ENCODE measurements at places on chromosomes 2 and 18.

GRCh38 chr2:238793306-238793705, 54.6 kb upstream of the TWIST2 start:
- DNase-seq: no peak

GRCh38 chr2:28544405-28544921, 48.6 kb downstream of the PLB1 start:
- DNase-seq: no peak

DNA sequence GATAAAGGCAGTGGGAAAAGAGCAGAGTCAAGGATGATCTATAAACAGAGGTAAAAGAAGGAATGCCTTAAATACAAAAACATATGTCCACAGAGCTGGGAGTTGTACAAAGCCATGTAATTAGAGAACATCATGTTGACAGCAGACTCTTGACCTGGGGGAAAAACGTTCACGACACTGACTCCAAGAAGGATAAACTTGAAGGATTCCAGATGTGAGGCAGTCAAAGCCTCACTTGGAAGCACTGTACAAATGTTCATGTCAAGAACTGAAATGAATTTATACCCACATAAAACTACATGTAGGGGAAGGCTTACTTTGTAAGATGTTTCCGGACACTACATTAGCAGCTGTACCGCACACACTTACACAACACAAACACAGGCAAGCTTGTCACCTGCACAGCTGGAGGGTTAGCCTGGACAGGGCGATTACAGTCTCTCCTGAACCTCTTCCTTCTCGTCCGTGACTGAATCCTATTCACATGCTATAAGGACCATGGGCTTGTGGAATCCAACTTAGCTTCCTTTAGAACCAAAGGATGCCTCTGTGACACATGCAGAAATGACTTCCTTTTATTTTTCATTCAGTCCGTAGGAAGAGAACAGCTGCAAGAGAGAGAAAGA, 88.6 kb downstream of the SH3YL1 start:
- no peak for DNase-seq

- DNase-seq: no peak
These were observed 13.1 kb downstream of the CASP10 start for GRCh38 chr2:201196003-201196402.

DNA sequence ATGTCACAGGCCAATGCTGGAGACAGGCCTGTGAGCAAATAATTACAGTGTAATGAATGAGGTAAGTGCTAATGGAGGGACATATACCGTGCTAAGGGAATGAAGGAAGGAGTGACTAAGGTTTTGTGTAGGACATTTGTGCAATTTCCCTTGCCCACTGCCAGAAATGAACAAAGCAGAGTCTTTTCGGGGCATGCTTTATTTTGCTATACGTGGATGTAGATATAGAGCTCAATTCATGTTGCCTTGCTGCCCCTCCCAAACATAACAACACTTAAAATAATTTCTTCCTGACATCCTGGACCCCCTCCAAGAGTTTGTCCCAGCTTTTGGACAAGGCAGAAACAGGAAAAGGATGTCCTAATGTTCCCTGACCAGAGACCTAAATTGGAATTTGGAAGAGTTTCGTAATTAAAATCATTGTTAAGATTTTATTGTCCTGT, 23.7 kb upstream of the CD28 start:
- DNase-seq: no peak

- DNase-seq: no peak
These were observed 27.2 kb upstream of the LPIN2 start for GRCh38 chr18:3040173-3040572.

DNA sequence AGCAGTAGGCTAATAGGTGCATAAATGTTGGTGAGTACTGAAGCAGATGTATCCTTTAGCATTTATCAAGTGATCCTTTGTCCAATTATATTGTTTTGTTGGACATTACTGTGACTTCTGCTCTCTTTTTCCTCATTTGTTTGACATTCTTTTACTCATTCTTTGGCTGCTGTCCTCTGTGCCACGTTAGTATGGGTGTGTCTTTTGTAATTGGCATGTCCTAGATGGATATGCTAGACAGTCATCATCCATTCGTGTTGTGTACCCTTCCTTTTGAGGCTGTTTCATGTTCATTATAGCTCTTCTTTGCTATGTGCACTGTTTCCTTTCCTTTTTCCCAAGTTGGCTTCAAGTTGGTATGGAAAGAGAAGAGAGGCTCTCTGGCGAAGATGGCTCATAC, 284.7 kb downstream of the CYP26B1 start:
- no peak for DNase-seq

- DNase-seq: no peak
These were observed 35.8 kb downstream of the ANO7 start for GRCh38 chr2:241224018-241224850.

DNA sequence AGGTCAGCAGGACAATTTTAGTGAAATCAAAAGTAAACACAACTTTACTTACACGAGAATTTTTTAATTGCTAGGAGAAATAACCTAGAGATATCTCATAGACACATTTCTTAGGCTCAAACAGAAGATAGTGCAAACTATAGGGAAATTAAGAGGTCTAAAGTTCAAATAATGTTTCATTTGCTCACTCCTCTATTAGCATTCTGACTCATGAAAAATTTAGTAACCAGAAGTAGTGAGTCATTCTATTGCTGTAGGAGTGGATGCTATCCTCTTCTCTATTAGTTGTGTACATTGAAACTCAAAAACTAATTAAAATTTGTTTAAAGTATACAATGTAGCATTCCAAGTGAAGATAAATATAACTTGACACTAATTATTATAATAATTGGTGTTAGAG, 908.3 kb upstream of the TMEFF2 start:
- DNase-seq: no peak

DNA sequence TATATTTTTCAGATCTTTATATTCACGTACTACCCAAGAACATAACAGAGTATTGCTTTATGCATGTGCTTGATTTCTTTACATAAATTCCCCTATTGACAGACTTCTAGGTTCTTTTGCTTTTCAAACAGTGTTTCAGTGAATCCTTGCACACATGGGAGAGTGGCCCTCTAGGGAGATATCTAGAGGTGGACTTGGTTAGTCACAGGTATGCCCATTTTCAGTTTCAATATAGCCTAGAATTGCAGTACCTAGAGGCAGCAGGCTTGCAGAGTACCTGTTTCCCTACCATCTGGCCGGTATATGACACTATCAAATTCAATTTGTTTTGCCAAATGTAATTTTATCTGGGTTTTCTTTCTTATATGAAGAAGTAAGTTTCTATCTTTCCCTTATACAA, 36.8 kb downstream of the EML6 start:
- no peak for DNase-seq

GRCh38 chr2:208830203-208830602, 423.6 kb downstream of the PTH2R start:
- DNase-seq: no peak

DNA sequence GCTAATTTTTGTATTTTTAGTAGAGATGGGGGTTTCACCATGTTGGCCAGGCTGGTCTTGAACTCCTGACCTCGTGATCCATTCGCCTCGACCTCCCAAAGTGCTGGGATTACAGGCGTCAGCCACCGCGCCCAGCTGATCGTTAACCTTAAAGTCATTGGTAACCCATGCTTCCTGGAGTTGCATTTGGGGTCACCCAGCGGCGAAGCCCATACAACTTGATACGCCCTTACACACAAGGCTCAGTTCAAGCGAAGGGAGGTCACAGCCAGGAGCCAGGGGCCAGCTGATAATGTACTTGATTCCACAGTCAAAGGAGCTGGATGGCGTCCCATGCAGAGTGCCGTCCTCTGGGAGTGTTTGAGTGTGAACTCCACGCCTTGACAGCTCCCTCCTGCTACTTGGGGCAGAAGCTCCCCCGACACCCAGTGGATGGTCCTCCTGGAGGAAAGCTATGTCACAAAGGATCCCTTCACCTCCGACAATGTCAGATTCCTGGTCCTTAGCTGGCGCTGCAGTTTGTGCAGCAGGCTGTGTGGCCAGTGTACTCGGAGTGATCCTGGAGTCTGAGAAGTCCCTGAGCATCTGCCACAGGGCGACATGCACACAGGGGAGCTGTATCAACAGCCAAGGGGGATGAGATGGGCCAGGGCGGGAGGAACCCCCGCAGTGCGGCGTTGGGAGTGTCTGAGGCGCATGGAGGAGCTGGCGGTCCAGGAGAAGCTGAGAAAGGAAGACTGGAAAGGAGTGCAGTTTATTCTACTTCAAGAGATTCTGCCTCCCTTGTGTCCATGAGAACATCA, 7.9 kb downstream of the CLHC1 start:
- no peak for DNase-seq

DNA sequence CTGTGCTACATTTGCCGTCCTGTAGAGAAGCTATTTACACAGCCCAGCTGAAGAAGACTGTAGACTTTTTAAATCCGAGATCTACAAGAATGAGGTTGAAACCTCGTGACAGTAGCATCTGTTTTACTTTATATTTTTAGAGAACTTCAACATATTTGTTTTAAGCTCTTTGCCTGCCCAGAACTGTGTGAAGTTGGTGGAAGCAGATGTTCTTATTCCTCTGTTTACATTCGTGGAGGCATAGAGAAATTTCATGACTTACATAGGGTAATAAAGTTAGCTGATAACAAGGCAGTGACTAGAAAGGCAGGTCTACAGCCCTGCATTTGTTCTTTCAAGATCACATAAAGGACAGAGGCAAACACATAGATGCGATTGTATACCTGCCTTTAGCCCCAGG, 47.0 kb upstream of the MAP3K20 start:
- no peak for DNase-seq

DNA sequence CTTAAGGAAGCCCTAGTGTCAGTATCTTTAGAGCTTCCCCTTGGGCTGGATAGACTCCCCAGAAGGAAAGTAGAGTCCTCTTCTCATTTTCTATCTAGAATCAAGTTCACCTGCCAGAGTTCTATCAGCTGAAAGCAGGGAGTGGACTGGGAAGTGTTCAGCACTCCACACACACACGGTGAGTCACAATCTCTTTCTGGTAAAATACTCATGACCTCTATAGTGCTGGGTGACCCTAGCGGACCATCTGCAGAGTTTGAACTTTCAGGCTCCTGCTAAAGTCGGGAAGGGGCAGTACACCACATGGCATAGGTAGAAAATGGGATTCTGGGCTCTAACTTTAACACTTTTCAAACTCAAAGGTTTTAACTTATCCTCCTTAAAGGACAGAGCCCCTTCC, 43.3 kb downstream of the SAP130 start:
- no peak for DNase-seq

DNA sequence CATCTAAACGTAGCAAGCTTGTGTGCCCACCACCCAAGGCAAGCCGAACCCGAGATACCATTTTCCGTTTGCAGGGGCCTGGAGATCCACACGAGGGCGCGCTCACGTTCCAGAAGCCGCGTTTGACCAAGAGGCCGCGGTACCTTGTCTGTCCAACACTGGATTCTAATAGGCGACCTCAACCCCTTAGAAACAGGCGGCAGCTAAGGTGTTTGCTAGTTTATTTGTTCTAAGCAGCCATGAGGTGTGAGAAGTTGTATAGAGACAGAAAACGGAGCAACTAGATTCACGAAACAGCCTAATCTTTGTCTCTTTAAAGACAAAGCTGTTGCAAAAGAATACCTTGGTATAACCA, 4.2 kb downstream of the HOXD11 start:
- DNase-seq: no peak

GRCh38 chr2:112644155-112644932, 1.4 kb upstream of the SLC20A1 start:
- DNase-seq: no peak

DNA sequence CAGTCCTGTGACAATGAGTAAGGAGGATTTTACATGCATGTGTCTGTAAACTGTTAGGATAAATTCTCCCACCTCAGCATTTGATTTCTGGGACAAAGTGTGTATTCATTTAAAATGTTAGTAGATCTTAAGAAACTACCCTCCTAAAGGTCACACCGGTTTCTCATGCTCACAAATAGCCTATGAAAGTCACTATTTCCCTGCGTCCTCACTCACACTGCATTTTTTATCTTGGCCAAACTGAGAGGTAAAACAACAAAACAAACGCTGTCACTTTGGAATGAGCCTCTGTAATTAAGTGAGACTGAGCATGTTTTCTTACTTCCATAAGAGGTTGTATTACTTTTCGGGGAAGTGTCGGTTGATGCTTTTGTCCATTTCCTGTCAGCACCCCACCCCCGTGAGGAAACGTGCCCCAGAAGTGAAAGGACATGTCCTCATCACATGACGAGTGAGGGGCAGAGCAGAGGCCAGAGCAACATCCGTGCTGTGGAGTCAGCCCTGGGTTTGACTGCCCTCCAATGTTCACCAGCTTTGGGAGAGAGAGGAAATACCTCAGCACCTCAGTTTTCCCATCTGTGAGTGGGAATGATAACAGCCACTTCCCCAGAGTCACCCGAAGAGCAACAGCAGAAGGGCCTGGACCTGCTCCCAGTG, 3.1 kb downstream of the GYPC start:
- DNase-seq: no peak

- no peak for DNase-seq
These were observed 22.1 kb downstream of the STPG4 start for GRCh38 chr2:47133046-47133445.

GRCh38 chr2:35794796-35795450, 560.7 kb upstream of the CRIM1 start:
- DNase-seq: no peak

DNA sequence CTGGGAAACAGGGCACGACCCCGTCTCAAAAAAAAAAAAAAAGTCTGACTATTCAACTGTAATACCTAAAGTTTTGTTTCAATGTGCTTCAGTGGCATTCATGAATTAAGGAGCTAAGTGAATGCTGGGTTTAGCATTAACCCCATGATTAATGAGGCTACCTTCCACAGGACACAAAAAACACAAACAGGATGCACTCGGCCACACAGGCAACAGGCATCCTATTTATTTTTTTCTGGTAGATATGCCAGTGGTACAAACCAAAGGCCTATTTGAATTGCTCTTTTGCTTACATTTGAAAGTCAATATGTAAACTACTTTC, 48.3 kb downstream of the CDH2 start:
- DNase-seq: no peak

- DNase-seq: no peak
These were observed 52.4 kb upstream of the AGPS start for GRCh38 chr2:177340158-177340557.

- DNase-seq: no peak
These were observed 143.2 kb upstream of the CCDC68 start for GRCh38 chr18:55102501-55102900.

- DNase-seq: no peak
These were observed 11.8 kb upstream of the PROC start for GRCh38 chr2:127406454-127406853.

- DNase-seq: no peak
These were observed 225.0 kb downstream of the TTC32 start for GRCh38 chr2:19676770-19677169.
